ENCODE measurements at places on chromosomes 11 and 22.

- no peak for DNase-seq
Measured at GRCh38 chr11:10941871-10942270, 84.0 kb upstream of the ZBED5 start.

- DNase-seq = no peak
Measured at GRCh38 chr11:70682056-70682455, 283.7 kb downstream of the CTTN start.

GRCh38 chr11:98572941-98573340 lies 447.8 kb upstream of the CNTN5 start:
- DNase-seq = no peak

DNA sequence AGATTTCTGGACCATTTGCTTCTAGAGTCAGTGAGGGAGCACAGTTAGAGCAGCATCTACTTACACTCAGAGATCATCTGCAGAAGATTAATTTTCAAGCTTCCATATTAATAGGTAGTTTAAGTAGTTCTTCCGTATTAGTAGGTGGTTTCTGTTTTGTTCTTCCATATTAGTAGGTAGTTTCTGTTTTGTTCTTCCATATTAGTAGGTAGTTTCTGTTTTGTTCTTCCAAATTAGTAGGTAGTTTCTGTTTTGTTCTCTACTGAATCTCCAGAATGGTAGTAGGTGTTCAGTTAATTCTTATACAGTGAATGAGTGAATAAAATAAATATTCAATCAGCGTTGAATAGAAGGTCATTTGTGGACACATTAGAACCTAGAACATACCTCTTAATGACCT lies 175.7 kb downstream of the TMEM135 start:
- no peak for DNase-seq
